Mesothelial cell of epicardium (in vitro differentiated cells): ENCODE measurements at places on chromosomes 7 and 10. TPM values are rescaled to one million over a fixed set of nuclear protein-coding genes. Genes with fewer than 3 reads are reported as not detected.

Gene TAS2R16
- total RNA-seq, result not detected in 3 replicates

DNA sequence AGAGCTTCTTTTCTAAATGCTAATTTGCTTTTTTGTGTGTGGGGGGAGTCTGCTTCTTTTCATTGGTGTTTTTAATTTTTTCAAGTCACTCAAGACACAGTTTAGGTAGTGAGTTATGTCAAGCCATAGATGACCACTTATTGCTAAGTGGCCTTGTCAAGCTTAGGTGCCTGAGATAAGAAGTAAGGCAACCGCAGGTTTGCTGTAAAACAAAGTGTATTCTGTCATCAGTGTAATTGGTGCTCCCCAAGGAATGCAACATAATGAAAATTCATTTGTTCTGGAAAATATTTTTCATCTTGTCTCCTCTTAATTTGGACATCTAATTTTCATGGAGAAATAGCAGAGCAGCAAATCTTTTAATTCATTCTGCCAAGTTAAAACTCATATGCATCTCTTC lies 249.6 kb downstream of the EXOC4 start:
- DNase-seq, result no peak

Gene LGI1
- total RNA-seq, result 0.13 to 0.59 TPM in 2 of 3 replicates, not detected in the other

- no peak for DNase-seq
Observed at GRCh38 chr10:11066520-11066919, 48.8 kb downstream of the CELF2 start.

DNA sequence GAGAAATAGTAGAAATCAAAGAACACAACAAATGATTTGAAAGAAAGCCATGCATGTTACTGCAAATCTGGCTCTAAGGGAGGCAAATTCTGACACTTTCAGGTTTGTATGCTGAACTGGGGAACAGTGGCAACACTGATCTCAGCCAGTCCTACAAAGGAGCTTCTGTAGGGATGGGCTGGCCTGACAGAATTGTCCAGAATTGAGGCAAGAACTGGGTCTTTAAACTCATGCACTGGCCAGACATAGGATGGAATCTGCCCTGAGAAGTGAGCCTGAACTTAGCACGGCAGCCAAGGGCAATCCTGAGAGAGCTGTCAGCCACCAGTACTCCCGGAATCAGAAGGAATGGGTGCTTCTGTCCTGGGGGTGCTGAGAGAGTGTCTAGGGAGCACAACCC lies 70.9 kb upstream of the RAPGEF5 start:
- no peak for DNase-seq

- no peak for DNase-seq
Observed at GRCh38 chr7:21934808-21935207, 10.9 kb downstream of the CDCA7L start.

DNA sequence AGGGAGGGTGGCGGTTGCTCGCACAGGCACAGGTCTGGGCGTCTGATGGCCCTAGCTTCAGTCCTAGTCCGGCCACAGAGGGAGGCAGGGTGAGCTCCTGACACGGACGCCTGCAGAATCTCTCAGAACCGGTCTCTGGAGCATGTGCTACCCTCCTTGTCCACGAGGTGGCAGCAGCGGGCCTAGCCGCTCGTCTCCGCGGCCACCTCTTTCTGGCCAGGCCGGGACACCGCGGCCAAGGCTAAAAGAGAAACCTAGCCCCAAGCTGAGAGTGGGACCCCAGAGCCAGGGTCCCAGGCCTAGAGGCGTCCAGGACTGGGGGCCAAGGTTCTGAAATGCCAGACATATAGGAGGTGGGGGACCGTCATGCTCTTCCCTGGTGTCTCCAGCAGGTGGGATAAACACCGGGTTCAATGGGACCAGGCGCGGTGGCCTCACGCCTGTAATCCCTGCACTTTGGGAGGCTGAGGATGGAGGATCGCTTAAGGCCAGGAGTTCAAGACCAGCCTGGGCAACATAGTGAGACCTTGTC lies 3.2 kb upstream of the LAT2 start:
- peak; percentile 67 for DNase-seq

DNA sequence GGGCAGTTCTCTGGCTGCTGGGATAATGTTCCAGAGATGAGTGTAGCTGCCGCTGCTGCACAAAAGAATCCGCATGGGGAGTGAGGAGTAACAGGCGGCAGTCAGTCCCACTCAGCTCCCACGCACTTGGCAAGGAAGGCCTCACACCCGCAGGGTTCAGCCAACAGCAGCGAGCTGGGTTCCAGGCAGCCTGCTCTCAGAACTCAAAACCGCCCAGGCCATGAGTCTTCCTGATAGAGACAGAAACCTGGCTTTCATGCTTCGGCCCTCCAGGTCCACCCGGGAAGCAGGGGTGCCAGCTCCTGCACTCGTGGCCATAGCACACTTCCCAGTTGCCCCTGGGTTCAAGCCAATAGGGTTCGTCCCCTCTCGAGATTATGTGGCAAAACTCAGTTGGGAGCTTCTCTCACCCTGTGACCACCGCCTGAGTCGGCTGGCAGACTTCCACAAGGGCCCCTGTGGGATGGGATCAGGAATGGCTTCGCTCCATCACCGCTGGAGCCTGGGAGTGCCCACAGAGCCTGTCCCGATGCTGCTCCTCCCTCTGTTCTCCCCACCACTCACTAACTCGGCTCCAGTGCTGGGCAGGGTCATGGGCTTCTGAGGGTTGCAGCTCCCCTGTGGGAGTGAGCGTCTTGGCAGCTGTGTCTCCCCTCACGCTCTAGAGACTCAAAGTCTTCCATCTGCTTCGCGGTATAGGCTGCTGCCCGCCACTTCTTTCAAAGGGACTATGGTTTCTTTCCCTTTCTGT lies 20.6 kb downstream of the CLRN3 start:
- no peak for DNase-seq

Gene DPP6
- 0.09 to 0.18 TPM (median 0.13 TPM) in 3 replicates for total RNA-seq

Gene SCART1
- total RNA-seq, result 4.1 to 4.7 TPM (median 4.4 TPM) in 3 replicates

DNA sequence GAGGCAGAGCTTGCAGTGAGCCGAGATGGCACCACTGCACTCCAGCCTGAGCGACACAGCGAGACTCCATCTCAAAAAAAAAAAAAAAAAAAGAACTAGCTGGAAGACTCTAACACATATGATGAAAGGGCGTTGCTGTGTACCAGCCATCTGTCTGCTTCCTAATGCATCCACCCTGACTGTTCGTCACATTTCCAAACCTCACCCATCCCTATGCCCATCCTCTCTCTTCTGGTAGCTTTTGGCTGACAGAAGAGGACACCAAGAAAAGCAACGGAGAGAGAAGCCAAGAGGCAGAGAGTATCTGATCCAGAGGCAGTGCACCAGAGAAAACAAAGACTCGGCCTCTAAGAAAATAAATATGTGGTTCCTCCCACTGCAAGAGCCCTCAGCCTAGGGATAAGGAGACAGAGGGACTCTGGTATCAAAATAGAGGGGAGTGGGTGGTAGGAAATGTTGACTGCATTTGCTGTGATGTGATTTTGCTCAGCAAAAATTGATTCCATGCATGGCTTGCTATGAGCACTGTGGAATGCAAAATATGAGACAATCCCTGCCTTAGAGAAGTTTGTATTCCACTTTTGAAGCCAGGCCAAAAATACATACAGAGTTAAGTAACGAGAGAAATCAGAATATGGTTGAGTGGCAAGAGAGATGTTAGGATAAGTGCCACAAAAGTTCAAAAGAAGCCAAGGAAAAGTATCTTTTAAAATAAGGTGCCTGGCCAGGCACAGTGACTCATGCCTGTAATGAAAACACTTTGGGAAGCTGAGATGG lies 100.8 kb upstream of the STK17A start:
- DNase-seq, result no peak

Gene CLEC5A
- not detected in 3 replicates for total RNA-seq

Gene SORCS1
- total RNA-seq, result 0.78 to 1.1 TPM (median 0.81 TPM) in 3 replicates

DNA sequence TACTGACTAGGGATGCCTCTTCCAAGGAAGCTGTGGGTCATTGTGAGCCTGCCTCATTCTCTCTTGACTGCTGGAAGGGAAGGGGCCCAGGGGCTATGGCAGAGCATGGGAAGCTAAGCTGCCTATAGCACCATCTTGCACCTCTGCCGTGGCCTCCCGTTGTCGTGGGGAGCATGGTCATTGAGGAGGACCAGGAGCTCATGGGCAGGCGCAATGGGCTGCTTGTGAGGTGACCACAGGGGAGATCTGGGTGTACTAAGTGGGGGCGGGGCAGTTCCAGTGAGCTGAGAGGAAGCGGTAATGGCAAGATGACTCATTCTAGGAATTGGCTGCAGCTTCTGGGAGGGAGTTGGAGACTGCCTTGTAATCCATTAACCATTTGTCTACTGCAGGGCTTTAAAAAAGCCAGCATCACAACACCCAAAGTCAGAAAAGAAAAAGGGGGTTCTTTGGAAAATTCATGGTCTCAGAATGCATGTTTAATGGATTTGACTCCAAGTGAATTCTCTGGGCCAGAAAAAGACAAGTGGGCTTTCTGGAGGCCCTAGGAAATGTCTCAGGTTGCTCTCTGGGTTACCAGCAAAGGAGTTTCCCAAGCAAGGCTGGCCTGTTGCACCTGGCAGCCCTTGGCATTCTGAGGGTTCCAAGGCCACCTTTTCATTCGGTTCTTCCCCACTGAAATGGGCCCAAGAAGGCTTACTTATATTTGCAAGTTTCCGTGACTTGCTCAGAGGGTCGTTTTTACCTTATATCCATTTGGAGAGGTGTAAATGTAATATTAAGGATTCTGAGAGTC lies 3.6 kb downstream of the DUSP5 start:
- no peak for DNase-seq

DNA sequence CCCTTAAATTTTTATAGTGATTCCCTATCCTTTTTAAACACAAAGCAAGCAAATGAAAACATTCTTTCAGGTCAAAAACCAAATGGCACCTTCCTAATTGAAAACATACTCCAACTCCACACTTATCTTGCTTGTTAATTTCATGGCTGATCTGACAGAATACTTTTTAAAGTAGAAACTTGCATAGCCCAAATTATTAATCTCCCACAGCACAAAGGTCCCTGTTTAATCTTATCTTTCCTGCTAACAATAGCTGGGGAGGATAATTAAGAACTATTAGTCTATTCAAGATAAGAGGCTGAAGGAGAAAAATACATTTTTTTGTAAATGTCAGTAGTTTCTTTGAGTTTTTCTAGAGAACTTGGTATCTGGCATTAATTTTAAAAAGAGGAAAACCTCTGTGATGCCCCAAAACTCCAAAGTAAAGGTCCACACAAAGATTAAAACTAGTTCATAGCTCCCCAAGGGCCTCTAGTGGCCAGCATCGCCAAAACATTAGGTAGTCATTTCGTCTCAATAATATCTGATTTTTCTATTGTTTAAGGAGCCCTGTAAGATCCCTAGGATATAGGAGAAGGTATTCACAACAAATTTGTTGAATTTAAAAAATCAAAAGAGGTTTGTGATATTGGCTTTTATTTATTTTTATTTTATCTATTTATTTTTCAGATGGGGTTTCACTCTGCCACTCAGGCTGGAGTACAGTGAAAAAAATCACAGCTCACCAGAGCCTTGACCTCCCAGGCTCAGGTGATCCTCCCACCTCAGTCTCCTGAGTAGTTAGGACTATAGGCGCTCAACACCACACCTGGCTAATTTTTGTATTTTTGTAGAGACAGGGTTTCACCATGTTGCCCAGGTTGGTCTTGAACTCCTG lies 14.7 kb downstream of the CDNF start:
- DNase-seq, result no peak

DNA sequence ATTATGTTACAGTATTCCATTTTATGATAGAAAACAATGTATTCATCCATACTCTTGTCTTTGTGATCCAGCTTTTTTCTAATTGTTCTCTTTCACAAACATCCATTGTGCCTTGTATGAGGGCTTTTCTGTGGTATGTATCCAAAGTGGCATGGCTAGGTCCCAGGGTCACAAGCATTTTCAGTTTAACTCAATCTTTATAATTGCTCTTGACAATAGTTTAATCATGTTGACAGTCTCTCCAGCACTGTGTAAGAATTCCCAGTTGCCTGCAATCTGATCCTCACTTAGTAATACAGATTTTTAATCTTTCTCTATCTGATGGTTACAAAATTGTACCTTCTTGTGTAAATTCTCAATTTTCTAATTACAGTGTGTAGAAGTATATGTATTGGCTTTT lies 533.4 kb downstream of the NEBL start:
- DNase-seq, result no peak

Gene ADCY1
- 3.1 to 4.7 TPM (median 4.5 TPM) in 3 replicates for total RNA-seq

DNA sequence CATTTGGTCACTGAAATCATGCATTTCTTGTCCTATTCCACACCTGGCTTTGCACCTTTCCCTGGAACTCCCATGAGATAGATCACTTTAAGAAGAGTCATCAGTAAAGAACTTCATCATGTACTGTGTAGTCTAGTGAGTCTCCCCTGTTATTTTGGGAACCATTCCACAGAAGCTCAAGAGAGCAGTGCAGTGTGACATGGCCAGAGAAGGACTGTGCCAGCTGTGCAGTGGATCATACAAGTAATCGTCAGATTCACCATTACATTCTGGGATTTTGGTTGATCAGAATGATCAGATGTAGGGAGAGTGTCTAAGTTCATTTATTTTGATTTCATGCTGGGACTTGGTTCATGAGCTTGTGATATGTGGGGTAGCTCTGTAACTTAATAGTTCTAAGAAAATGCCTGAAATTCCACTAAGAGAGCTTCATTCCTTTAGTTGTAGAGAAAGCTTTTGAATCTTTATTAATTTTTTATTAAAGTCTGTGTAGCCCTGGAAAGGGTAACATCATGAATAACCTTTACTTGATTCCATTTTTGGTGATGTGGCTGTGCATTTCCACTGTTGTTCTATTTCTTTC lies 166.8 kb downstream of the SUGCT start:
- no peak for DNase-seq

- no peak for DNase-seq
Observed at GRCh38 chr7:21867226-21867625, 78.5 kb downstream of the CDCA7L start.

DNA sequence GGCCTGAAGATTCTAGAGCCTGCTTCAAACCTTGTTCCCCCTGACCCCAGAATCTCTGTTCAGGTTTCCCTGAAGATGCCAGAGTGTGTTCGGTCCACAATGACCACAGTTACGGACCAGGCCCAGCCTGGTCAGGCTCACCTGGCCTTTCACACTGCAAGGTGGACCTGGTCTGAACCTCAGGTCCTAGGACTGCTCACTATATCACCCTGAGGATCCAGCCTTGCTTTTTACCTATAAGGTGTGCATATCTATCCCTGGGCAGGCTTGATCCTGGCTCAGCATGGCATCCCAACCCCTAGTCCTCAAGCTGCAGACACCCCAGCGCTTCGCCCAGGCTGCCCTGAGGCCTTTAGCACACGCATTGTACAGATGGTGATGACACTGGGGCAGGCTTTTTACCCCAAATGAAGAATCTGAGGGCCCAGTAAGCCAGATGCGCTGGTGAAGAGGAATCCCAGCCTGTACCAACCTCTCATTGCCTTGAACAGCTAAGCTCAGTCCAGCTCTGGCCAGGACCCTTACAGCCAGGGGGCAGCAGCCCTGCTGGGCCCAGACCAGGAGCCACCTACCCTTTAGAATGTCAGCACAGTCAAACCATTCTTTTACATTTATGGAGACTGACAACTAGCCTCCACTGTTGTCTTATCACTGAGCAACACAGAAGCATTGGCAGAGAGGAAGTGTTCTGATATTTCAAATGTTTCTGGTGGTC lies 28.0 kb downstream of the MAT1A start:
- no peak for DNase-seq

- DNase-seq, result no peak
Observed at GRCh38 chr7:155198196-155198892, 99.3 kb upstream of the INSIG1 start.

Gene ATXN7L1
- total RNA-seq, result 17.9 to 18.7 TPM (median 18.0 TPM) in 3 replicates

Gene ASAH2B
- total RNA-seq, result 4.9 to 6.3 TPM (median 5.8 TPM) in 3 replicates
